ENCODE measurements at places on chromosomes 16 and 17.

GRCh38 chr16:66261826-66262225 lies 104.7 kb upstream of the CDH5 start:
- DNase-seq, result no peak

DNA sequence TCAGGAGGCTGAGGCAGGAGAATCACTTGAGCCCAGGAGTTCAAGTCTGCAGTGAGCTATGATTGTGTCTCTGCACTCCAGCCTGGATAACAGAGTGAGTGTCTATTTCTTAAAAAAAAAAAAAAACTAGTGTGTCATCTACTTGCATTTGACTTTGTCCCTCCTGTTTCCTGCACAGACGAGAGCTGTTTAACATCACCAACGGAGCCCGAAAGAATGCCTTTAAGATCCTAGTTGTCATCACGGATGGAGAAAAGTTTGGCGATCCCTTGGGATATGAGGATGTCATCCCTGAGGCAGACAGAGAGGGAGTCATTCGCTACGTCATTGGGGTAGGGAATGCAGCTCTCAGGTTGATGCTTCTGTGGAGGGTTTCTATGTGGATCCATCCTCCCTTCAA lies 13.4 kb downstream of the ITGAM start:
- no peak for DNase-seq

DNA sequence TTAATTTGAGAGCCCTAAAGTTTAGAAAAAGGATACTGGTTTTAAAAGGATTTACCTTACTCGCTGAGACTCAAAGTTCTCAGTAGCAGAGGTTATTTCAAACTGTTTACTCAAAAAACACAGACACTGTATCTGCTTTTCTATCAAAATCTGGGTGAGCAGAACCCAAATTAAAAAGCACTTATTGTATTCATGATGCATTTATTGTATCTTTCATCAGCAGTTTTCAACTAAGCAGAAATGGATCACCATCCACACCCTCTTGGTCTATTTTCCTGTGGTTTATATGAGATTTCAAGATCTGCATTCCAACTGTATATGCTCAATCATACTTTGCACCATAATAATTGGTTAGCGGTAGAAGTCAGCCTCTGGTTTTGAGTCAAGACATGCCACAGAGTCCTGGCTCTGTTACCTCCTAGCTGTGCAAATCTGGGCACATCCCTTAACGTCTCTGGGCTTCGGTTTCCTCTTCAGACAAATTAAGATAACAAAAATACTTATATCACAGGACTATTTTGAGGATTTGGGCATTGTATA lies 109.5 kb downstream of the ASIC2 start:
- no peak for DNase-seq

- no peak for DNase-seq
These were observed 6.7 kb upstream of the PRPSAP2 start for GRCh38 chr17:18851201-18851600.

GRCh38 chr17:72813481-72813880 lies 279.0 kb downstream of the SLC39A11 start:
- DNase-seq, result no peak

- no peak for DNase-seq
These were observed 113.8 kb upstream of the SMURF2 start for GRCh38 chr17:64775701-64776570.
